Activated CD4-positive, alpha-beta T cell treated with anti-CD3 and anti-CD28 coated beads, Interleukin-2, Interleukin-6, amounts not matched to agents 100 ng/mL and 50 ng/mL, durations not matched to agents 16 hours and 8 hours (primary cell): ENCODE measurements at places on chromosomes 5 and 9.
A peak's percentile ranks its signal among the peaks of the same experiment; 100 is the strongest.

GRCh38 chr9:116331241-116331640, 177.7 kb downstream of the PAPPA start:
- no peak for DNase-seq

DNA sequence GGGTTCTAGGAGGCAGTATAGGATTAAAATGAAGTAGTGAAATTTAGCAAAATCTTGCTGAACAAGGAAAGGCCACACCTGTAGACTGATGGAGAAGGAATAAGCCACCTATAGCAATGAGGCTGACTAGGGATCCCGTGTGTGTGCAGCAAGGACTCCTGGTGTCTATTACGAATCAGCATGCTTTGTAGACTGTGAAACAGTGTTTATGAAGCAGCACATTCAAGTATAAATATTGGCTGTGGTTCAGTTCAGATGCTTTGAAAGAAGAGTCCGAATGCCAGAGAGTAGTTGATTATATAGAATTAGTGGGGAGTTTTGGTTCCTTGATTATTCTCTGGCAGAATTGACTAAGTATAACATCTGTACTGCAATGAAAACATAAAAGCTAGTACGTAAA, 41.8 kb downstream of the CAST start:
- DNase-seq: no peak

DNA sequence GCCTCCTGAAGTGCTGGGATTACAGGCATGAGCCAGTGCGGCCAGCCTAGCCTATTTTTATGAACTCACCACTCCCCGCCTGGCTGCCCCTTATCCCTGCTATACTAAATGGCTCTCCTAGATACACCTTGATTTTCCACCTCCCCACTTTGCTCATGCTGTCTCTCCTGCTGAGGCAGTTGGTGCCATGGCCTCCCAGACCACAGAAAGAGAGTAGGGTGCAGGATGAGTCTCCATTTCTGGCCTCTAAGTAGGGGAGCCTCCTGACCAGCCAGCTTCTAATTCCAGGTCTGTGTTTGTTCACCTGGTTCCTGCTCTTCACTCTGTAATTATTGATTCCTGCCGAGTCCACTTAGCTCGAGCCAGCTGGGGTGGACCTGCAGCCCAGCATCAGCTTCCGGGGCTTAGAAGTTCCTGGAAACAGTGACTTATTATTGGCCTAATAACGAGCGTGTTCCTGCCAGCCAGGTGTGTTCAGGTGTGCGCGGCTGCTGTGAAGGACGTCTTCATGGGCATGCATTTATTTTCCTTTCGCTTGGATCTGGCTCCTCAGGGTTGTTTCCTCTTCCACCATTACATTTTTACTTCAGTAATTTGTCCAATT, 34.0 kb downstream of the ZNF618 start:
- DNase-seq: no peak

GRCh38 chr9:106218854-106219253, 524.5 kb downstream of the TMEM38B start:
- peak; percentile 1 for DNase-seq

DNA sequence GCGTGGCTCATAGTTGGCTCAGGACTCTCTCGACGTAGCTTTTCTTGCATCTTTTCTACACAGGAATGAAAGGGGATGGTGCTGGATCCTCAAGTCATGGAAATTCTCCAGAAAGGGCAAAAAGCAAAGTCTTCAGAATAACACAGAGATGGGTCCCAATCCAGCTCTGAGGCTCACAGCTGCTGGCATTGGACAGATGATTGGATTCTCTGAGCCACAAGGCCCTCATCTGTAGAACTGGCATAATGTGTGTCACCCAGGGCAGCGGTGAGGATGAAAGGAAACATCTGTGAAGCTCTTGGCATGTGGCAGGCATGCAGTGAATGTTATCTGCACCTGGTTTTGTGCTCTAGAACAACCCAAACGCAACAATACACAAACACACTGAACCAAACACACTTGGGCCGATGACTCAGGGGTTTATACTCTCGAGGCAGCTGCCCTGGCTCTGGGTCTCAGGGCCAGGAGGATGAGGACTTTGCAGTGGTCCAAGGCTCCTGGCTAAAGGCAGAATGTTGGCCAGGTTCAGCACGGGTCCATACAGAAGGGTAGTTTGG, 64.0 kb upstream of the UBTD2 start:
- no peak for DNase-seq

DNA sequence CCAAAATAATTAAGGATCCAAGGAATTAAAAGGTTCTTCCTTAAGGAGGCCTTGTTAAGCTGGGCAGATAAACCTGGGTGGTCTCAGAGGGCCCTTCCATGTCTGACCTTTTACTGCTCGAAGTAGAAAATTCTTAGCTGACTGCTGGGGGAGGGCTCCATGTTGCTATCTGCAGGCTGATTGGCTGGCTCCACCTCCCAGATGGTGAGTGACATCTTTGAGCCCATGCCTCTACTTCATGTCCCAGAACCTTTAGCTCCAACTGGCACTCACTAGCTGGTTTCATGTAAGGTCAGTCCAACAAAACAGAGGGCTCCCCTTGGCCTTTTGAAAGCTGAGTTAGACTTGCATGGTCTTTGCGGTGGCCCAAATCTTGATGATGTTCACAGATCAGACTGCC, 188.2 kb downstream of the PAX5 start:
- no peak for DNase-seq

DNA sequence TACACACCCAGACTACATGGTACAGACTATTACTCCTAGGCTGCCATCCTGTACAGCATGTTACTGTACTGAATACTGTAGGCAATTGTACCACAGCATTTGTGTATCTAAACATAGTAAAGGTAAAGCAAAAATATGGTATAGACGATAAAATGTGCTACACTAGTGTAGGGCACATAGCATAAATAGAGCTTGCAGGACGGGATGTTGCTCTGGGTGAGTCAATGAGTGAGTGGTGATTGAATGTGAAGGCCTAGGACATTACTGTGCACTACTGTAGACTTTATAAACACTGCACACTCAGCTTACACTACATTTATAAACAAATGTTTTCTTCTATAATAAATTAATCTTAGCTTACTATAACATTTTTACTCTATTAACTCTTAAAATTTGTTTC, 25.6 kb downstream of the ANKRD55 start:
- no peak for DNase-seq
